A172 (cell line): ENCODE measurements at places on chromosomes 6 and 20.

- peak; percentile 65 for DNase-seq
Observed at GRCh38 chr6:104597541-104598050, 262.1 kb downstream of the HACE1 start.

DNA sequence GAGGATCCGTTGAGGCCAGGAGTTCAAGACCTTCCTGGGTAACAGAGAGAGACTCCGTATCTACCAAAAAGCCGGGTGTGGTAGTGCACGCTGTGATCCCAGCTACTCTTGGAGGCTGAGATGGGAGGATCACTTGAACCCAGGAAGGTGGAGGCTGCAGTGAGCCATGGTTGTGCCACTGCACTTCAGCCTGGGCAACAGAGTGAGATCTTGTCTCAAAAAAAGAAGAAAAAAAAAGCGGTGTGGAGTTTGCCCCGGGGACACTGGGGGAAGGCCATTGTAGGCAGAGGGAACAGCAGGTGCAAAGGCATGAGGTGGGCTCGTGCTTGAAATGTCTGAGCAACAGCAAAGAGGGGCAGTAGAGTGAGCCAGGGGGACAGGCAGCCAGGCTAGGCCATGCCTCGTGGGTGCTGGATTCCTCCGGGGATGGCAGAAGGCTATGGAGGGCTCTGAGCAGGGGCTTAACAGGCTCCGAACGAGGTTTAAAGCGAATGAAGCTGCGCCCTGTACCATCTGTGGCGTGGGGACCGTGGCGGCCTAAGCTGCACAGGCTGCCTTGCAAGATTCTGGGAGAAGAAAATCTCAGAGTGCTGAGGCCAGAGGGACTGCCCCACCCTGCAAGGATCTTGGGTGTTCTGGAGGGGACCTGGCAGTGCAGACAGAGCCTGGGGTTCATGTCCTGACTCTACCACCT lies 36.9 kb upstream of the NOL4L start:
- DNase-seq, result no peak

DNA sequence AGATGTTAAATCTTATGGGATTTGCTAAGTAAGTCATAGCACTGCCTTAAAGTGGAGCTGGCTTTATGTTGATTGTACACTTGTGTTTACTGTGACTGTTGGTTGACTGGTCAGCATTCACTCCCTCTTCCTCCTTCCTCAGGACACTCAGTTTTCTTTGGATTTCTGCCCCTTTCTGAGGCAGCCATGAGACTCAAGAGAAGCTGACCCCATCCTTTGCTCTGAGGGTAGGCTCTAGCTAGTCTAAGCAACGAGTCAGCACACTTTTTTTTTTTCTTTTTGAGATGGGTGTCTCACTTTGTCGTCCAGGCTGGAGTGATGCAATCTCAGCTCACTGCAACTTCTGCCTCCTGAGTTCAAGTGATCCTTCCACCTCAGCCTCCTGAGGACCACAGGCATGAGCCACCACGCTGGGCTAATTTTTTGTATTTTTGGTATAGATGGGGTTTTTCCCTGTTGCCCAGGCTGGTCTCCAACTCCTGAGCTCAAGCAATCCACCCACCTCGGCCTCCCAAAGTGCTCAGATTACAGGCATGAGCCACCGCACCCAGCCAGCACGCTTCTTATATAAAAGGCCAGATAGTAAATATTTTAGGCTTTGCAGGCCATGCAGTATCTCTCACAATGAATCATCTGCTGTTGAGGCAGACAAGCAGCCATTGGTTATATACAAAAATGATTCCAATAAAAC lies 191.4 kb downstream of the NFATC2 start:
- DNase-seq, result peak; percentile 53

DNA sequence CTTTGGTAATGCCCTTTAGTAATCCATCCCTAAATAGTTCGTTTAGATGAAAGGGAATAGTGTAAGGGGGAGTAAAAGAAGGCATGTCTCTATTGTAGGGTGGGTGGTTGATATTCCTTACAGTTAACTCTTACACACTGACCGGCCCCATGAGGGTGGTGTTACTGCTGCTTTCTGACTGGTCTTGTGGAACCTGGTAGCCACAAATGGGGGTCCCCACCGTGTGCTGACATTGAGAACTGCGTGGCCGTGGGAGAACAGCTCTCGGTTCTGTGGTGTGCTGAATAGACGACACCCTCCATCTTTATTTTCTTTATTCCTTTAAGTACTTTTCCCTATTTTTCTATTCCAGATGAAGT lies 19.3 kb downstream of the MRAP2 start:
- no peak for DNase-seq

DNA sequence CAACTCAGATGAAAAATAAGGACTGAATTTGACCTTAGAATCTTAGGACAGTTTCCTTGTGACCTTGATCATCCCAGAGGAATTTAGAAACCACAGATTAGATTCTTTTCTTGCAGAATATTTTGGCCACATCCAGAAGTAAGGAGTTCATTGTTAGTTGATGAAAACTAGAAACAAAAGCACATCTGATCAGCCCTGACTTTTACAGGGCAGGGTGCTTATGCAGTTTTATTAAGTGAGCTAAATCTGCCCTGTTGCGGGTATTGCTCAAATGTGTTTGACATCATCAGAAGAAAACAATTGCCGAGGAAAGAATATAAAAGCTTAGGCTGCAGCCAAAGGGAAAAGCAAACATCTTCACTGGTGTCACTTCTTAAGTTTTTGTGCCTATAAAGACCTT lies 100.8 kb downstream of the MTFR2 start:
- DNase-seq, result no peak

- no peak for DNase-seq
Observed at GRCh38 chr6:10591422-10592160, 70.4 kb downstream of the GCNT2 start.

DNA sequence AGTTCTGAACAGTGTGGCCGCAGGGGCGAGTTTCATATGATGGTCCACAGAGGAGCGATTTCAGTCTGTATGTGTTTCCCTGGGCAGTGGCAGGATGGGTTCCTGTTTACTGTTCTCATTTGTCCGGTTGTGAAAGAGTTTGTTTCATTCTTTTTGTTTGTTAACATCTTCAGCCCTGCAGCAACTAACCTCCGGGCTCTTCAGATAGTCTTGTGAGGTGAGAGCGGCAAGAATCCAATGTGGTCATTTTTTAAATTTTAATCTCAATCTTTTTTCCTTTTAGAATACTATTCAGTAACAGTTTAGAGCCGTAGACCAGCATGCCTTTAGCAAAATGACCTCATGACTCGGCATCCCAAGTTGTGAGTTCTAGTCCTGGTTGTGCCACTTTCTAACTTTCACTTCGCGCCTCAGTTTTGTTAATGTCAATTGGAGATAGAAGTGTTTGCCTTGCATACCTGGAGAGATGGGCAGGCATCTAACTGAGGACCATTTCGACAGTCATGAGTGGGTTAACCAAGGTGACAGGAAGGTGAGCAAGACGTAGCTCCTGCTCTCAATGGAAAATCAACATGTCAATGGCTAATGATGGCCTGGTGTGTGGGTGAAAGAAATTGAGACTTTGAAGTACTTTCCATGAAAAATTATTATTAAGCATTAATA lies 38.5 kb upstream of the PXDC1 start:
- no peak for DNase-seq

DNA sequence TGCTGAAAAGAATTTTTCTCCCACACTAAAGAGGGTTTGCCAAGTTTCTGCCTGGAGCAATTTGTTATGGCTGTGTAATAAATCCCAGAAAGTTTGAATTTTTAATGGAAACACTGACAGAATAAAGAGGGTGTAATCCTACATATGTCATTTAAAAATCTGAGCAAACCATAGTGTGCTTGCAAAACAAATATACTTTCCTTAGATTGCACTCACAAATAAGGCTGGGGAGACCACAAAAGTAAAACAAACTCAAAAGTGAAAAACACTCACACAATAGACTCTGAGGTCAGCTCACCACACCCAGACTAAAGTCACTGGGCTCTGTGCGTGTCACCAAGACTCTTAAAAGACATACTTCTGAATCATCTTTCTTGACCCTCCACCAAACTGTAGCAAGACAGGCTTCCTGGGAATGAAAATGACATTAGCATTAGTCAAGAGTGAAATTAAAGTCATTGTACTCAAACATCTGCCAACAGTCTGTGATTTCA lies 4.8 kb upstream of the ATXN1 start:
- DNase-seq, result peak; percentile 95

DNA sequence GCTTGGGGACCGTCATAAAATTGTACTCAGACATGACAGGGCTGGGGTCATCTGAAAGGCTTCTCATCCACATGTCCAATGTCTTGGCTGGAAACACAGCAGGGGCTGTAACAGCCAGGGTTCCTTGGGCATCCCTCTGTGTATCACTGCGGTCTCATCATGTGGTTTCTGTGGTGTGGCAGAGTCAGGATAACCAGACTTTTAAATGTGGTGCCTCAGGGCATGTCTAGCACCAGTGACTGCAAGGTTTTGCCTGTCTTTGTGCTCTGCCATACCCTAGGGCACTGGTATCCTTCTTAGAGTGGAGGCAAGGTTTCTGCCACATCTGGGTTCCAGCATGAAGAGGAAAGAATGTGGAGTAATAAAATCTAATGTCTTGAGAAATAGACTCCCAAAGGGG lies 124.2 kb downstream of the PLEKHG1 start:
- peak; percentile 63 for DNase-seq

GRCh38 chr6:88520017-88520338 lies 353.8 kb upstream of the CNR1 start:
- DNase-seq, result no peak

GRCh38 chr20:18978311-18978710 lies 164.7 kb downstream of the SCP2D1 start:
- DNase-seq, result no peak

DNA sequence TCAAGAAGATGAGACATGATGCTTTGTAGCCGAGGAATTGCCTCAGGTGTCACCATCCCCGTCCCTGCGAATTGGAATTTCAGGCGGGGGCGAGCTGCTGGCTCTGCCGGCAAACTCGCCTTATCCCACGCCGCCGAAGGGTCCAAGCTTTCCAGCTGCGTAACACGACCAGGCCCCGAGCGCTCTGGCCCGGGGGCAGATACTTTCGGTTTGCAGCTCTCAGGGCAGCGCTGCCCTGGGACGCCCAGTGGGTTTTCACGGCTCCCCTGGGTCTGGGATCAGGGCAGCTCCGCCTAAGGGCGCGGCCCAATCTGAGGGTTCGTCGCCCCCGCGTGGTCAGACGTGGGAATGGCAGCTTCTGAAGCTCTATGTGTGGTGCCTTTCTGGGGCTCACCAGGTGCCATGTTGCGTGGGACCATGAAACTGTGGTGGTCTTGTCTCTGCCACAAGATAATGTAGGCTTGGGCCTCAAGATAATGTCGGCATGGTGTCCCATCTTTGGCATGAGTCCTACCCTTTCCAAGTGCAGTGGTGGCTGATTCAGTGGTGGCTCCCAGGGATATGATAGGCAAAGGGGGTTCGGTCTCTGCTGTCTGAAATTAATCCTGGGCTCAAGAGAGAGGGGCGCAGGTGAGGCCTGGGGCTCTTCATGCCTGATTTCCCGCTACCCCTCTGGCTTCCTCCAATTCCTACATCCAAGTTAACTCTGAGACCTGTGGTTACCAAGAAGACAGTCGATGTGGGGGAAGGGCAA lies 21.0 kb downstream of the PIGT start:
- DNase-seq, result peak; percentile 76

- peak; percentile 43 for DNase-seq
Observed at GRCh38 chr6:119856136-119856535, 506.6 kb upstream of the MAN1A1 start.

DNA sequence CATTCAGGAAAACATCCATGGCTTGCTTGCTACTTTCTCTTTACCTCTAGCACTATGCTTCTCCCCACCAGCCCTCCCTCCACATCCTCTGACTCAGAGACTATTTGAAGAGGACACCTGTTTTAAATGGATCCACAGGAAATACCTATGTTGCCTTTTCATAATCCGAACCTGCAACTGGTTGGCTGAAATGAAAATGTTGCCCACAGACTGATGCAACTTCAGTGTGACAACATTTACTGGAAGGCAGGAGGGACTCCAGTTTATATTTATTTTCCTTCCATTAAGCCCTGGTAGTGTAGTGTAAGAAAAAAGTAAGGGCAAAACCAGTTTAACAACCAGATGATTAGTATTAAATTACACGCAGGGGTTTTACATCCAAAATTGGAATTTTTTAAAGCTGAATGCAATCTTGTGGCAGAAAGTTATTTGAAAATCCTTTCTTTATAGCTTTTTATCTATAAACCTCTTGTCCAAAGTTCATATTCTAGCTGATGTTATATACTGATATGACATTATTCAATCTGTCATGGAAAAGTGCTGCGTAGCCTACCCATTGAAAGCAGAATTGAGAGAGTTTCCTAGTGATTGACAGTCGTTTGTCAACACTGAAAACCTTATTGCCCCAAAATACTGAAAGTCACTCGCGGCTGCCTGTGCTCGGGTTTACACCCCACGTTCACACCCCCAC lies 881 bp upstream of the AIG1 start:
- peak; percentile 76 for DNase-seq

GRCh38 chr20:22080985-22081384 lies 375.5 kb downstream of the PAX1 start:
- no peak for DNase-seq

DNA sequence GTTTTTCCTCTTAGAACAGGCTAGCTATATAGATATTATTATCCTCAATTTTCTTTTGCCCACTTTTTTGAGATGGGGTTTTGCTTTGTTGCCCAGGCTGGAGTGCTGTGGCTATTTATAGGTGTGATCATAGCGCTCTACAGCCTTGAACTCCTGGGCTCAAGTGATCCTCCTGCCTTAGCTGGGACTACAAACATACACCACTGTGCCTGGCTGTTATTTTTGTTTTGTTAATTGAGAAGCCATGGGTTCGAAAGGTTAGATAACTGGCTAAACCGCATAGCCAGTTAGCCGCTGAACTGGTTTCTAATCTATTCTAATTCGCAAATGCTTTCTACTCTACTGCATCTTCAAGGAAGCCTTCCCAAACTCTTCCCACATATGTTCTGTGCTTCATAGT lies 425.8 kb downstream of the CDKAL1 start:
- no peak for DNase-seq

DNA sequence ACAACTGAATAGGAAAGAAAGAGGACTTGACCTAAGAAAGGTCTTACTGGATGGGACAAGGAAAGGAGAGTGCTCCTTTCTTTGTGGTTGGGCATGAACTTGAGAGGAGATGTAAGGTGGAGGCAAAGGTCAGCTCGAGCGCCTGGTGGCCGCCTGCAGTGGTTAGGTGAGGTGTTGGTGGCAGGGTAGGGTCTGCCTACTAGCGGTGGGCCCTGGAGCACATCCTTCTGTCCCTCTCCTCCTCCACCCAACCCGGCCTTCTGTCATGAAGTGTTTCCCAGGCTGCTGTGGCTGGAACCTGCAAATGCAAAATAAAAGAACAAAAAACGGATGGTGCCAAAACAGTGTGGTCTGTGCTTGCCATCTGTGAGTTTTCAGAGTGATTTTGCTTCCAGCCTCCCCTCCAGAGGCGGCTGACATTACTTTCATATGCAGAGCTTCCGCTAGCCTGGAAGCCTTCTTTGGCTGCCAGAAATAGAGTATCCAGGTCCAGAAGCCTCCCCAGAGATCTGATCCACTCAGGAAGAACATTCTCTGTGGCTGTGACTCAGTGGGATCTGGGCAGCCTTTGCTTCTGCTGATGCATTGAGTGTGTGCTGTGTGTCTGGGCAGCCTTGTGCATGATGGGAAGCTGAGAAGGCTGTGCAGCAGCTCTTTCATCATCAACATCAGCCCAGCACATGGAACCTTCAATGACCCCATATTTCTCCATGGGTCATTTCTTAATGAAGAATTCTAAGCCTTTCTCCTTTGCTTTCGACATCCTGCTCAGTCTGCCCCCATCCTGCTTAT lies 79.8 kb upstream of the FAM184A start:
- no peak for DNase-seq

- DNase-seq, result no peak
Observed at GRCh38 chr6:159376516-159377158, 207.4 kb downstream of the FNDC1 start.
